Activated T-helper 1 cell treated with Interleukin-2 at 50 U/mL for 16 hours (primary cell): ENCODE measurements at places on chromosomes 3 and 15.

DNA sequence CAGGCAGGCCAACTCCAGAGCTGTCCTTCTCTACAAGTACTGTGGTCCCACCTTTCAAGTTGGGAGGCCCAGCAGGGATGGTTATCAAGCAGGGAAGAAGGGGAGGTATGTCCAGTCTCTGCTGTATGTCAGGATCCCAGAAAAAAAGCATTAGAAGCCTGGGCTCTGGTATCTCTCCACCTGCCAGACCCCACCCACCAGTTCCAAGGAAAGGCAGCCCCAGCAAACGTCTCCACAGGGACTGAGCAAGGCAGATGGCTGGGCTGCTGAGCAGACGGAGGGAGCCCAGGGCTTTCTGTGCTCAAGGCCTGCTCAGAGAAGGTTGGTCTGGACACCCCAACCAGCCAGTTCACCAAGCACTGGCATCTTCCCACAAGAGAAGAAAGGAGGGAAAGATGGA lies 287.8 kb downstream of the XXYLT1 start:
- DNase-seq = no peak

- no peak for DNase-seq
These were observed 201.6 kb downstream of the SEMA6D start for GRCh38 chr15:47918877-47919276.

DNA sequence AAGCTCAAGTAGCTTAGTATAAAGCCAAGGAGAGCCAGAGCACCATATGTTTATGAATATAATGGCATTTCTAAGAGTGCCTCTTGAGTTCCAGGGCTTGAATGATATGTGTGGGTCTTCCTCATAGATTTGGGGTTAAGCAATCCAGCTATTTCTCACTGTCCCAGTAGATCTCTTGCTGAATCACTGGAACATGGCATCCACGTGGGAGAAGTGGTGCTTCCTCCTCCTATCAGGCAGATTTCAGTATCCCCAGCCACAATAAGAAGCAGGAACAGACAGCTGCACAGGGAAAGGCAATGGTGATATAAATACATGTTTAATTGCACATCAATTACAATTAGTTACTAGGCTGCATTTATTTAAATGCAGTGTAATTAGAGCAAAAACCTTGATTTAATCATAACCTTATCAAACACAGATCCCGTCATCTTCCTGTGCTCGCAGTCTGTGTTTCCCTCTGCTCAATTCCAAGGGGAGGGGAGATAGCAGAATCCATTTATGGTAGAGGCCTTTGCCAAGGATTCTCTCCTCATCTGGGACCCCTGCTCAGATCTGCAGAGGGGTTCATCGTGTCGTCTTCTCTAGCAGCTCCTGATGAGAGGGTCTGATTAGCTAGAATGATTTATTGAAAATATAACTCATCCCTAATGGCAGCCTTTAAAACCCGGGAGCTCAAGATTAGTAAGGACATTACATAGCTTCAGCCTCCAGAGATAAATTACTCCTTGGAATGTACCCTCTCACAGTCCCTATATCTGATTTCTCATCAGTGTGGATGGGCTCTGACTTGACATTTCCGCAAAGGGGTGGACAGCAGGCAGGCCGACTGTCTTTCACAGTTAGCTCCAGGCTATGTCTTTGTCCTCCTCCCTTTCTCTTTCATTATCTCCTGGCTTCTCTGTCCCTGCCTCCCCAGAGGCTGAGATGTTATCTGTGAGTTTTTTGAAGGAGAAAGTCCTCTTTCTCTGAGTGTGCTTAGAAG lies 775.9 kb downstream of the AGBL1 start:
- DNase-seq = no peak

DNA sequence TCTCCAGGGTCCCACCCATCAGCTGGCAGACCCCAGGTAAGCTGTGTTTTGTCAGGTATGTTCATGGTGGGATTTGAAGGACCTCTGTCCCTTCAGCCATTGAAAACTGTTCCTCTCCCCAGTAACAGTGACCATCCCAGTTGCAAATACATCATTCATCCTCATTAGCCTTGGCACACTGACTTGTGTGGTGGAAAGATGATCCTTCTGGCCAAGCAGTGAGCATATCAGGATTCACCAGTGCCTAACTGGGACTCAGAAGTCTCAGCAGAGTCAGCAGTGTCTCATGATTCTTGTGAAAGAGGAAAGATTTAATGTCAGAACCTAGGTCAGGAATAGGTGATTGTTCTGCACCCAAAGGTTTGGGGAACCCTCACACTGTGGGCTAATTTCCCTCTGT lies 90.2 kb downstream of the DNAJB8 start:
- no peak for DNase-seq

GRCh38 chr3:8305371-8305770 lies 196.3 kb upstream of the LMCD1 start:
- DNase-seq = no peak

- DNase-seq = no peak
These were observed 393.1 kb downstream of the DIPK2A start for GRCh38 chr3:144364737-144365136.

DNA sequence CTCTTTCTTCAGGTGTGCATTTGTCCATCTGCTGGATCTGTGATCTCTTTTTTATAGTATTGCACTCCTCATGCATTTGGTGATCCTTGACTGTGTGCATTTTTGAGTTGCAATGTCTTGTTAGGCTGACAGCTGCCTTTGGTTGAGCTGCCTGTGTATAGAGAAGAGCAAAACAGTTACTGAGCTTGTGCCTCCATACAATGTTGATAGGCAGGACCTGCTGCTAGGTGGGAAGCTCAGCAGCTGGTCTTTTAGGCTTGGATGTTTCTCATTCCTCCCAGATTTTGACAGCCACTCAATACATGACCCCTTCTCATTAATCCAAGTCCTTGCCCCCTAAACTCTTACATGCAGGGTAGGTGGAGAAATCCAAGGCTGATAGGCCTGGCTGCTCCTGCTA lies 74.8 kb upstream of the PIAS1 start:
- DNase-seq = no peak

- DNase-seq = no peak
These were observed 13.1 kb downstream of the RYK start for GRCh38 chr3:134237454-134238145.

DNA sequence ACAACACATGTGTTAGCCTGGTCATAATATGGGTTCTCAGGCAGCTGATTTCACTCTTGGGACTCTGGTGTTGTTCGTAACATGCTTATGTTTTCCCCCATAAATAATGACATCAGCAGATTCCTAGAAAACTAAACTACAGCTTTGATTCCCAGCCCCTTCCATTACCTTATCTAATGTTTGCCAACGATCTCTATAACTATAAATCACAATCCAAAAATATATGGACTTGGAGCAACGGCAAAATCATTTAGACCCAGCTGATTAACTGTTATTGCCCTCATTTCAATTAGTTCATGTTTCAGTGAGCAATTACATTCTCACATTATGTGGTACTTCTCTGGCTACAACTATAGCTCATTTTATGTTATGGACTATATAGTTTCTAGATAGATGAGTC lies 531.3 kb downstream of the MAGI1 start:
- DNase-seq = no peak

- no peak for DNase-seq
These were observed 156.7 kb downstream of the TJP1 start for GRCh38 chr15:29665444-29666003.

DNA sequence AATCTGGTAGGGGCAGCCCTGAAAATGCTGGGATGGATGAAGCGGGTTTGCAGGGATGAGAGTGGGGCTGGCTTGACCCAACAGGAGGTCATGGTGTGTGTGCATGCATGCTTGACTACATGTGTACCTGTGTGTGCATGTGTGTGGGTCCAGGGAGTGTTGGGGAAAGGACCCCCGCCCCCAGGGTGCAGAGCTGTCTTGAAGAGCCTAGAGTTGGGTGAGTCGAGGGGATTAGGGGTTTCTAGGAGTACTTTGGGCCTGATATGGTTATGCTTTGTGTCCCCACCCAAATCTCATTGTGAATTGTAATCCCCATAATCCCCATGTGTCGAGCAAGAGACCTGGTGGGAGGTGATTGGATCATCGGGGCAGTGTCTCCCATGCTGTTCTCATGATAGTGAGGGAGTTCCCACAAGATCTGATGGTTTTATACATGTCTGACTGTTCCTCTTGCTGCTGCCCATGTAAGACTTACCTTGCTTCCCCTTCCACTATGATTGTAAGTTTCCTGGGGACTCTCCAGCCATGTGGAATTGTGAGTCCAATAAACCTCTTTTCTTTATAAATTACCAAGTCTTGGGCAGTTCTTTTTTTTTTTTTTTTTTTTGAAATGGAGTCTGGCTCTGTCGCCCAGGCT lies 5.2 kb upstream of the LCTL start:
- no peak for DNase-seq

GRCh38 chr3:34782871-34783270 lies 856.5 kb upstream of the ARPP21 start:
- DNase-seq = no peak

- DNase-seq = no peak
These were observed 17.1 kb downstream of the LIPC start for GRCh38 chr15:58448906-58449305.

DNA sequence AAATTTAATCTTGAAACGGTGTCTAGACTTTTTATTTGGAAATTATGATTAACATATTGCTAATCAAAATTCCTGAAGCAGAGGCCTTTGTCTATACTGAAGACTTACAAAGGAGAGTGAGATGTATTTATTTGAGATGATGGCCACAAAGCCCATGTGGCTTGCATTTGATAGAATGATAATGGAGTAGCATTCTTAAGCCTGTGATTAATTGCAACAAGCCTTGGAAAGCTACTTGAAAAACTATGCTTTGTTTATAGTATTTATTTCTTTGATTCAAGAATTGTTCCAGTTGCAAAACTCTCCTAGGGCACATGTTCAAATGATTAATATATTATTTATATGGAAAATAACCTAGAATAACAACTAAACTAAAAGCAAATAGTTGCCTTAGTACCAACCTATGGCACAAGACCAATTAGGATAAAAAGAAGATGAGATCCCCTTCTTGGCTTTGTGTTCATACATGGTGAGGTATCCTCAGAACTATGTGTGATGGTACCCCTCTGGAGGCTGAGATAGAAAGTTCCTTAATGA lies 244.1 kb upstream of the TBL1XR1 start:
- DNase-seq = no peak

DNA sequence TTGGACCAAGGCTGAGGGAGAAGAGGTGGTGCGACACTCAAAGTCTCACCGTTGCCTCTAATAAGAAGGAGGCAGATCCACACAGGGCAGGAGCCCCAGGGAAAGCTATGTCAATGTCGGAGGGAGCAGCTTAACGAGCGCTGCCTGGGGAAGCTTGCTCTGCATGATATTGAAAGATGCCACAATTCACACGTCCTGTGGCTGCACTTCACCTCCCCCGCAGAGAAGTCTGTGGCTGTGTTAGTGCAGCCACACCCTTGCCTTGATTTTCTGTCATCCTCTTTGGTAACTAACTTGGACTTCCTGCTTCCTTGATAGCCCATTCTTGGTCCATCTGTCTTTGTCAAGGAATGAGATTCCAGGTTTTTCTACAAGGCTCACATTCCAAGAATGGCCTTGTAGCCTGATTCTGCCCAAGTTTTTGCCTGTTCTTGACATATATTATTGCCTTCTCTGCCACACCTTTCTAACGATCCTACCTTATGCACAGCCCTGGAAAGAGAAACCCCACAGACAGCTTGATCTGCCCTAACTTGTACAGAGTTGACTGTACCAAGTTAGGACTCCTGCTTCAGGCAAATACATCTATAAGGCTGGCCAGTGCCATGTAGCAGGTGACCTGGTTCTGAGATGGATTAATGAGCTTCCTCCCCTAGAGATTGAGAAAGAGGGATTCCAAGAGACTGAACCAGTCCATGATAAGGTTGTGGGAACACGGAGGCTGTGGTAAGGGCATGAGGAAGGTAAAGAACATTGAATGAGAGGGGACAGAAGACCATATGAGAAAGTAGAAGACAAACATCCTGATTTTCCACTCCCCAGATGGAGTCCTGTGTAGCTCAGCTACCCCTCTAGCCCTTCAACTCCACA lies 153.0 kb upstream of the WNT5A start:
- DNase-seq = no peak

GRCh38 chr3:16066975-16067374 lies 107.5 kb upstream of the GALNT15 start:
- DNase-seq = no peak

- DNase-seq = no peak
These were observed 6.0 kb downstream of the DIPK2A start for GRCh38 chr3:143977341-143978262.

GRCh38 chr3:129399895-129400357 lies 28.5 kb downstream of the EFCAB12 start:
- DNase-seq = no peak

DNA sequence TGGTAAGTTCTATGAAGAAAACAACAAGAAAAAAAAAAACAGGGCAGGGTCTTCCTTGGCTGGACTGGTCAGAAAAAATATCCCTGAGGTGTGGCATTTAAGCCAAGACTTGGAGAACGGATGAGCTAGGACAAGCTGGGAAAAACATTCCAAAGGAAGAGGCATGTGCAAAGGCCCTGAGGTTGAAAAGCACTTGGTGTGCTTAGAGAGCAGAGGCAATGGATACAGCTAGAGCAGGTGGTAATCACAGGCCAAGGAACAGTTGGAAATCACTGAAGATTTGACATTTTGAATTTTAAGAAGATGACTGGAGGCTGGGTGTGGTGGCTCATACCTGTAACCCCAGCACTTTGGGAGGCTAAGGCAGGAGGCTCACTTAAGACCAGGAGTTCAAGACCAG lies 42.9 kb upstream of the PDE8A start:
- DNase-seq = no peak

GRCh38 chr3:183259621-183260020 lies 6.6 kb downstream of the B3GNT5 start:
- DNase-seq = no peak

DNA sequence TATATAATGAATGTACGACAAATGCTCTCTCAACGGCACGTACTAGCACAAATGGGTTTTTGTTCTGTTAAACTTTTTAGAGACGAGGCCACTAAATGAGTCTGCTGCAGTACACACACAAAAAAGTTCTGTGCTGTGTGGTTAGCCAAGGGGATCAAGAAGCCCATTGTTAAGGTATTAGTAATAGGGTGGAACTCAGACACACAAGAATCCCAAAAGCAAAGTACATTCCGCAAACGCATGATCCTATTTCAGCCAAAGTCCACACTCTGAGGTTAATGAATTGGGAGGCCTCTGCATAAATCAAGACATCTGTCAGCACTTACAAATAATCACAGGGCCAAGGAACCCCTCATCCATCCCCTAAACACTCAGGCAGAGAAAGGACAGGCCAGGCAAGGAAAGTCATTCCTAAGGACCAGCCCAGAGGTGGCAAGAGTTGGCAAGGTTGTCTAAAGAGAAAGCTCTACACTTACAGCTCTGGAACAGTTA lies 12.1 kb downstream of the OSBPL10 start:
- no peak for DNase-seq

DNA sequence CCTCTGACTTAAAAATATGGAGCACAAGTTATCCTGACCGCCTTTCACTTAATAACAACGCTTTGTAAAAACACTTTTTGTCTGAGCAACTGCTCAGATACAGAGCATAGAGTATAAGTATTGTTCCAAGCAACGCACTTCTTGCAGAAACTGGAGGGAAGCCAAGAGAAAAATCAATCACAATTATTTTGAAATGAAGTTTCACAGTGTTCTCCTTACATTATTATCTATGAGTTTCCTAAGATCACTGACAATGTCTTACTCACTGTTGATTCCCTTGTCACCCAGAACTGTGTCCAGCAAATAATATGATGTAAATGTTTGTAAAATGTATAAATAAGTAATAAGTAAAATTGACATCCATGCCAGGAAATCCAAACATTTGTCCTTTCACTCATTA lies 184.6 kb upstream of the GPR149 start:
- no peak for DNase-seq

- DNase-seq = no peak
These were observed 44.6 kb downstream of the BHLHE40 start for GRCh38 chr3:5023777-5024346.

- no peak for DNase-seq
These were observed 52.6 kb downstream of the AGTR1 start for GRCh38 chr3:148750296-148750695.
